ENCODE measurements at places on chromosomes 6 and 20.

GRCh38 chr6:44254191-44255104 lies 2.9 kb downstream of the SLC35B2 start:
- DNase-seq: no peak

DNA sequence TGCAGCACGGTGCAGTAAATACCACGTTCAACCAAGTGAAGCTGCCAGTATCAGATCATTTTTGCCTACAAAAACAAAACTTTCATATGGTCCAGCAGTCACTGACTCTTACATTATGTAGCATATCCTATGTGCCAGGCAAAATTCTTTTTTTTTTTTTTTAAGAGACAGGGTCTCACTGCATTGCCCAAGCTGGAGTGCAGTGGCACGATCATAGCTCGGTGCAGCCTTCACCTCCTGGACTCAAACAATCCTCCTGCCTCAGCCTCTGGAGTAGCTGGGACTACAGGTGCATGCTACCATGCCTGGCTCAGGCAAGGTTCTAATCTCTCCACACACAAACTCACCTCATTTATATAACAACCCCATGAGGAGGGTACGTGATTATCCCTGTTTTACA lies 208.6 kb upstream of the JARID2 start:
- no peak for DNase-seq

GRCh38 chr6:93182938-93183479 lies 236.3 kb downstream of the EPHA7 start:
- no peak for DNase-seq

- DNase-seq: no peak
These were observed 137.2 kb downstream of the SLC35F1 start for GRCh38 chr6:118044275-118044674.

- peak; percentile 76 for DNase-seq
These were observed 778 bp upstream of the LOC128125822 start for GRCh38 chr6:63571361-63572043.

DNA sequence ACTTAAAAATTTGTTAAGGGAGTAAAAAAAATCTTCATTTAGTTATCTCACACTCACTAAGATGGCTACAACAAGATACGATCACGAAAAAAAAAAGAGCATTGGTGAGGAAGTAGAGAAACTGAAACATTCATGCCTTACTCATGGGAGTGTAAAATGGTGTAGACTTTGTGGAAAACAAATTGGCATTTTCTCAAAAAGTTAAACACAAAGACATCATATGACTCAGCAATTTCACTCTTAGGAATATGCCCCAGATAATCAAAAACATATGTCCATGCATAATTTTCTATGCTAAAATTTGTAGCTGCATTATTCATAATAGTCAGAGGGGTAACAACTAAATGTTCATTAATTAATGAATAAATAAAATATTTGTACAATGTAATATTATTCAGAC lies 120.9 kb upstream of the IRAK1BP1 start:
- peak; percentile 82 for DNase-seq

- DNase-seq: no peak
These were observed 449.0 kb upstream of the MMS22L start for GRCh38 chr6:97732045-97732444.

DNA sequence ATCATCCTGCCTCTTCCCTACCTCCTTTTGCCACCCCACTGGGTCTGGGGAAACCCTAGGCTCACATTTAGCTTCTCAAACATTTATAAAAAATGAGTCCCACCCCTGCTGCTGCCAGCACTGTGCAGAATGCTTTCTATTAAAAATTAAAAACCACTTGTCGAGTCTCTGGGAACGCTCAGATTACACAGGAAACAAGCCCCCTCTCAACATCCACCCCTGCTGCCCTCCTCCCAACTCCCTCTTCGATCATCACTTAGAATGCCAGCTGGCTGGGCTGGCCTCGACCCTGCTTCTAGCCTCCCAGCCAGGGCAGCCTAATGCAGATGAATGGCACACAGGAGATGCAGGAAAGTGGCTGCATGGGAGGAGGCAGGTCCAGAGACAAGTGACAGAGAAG lies 75.8 kb downstream of the CDH22 start:
- DNase-seq: no peak

DNA sequence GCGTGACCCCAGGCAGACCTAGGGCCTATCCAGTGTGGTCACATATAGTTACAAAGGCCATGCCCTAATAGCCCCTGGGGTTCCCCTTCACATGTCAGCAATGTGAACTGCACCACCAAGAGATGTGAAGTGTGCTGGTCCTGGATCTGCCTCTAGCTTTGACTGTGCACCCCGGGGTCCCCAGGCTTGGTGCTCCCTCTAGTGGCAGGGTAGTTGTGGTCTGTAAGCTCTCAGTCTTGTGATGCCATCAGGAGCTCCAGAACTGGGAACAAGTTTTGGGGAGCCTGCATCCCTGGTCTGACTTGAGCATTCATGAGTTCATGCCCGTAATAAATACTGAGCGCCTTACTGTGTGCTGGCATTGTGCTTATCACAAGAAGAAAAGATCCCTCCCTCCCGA lies 143.4 kb downstream of the DHX35 start:
- no peak for DNase-seq
